ENCODE measurements at places on chromosomes 16 and 17.

DNA sequence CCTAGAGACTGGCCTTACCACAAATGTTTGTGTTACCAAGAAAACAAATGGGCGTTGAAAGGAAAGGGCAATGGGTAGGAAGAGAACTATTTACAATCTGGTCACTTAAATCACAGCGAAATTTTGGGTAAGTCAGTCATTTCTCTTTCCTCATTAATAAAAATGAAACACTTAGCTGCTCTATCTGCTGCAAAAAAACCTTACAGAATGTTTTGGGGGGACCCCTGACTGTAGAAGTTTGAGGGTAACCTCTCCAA, 742 bp upstream of the NUTF2 start:
- DNase-seq, result no peak

- DNase-seq, result no peak
Observed at GRCh38 chr16:54143934-54144571, 142.5 kb downstream of the IRX3 start.

- DNase-seq, result no peak
Observed at GRCh38 chr17:273981-274832, 78.4 kb downstream of the RPH3AL start.

GRCh38 chr16:89890886-89891657, 17.7 kb downstream of the TCF25 start:
- DNase-seq, result peak; percentile 24

DNA sequence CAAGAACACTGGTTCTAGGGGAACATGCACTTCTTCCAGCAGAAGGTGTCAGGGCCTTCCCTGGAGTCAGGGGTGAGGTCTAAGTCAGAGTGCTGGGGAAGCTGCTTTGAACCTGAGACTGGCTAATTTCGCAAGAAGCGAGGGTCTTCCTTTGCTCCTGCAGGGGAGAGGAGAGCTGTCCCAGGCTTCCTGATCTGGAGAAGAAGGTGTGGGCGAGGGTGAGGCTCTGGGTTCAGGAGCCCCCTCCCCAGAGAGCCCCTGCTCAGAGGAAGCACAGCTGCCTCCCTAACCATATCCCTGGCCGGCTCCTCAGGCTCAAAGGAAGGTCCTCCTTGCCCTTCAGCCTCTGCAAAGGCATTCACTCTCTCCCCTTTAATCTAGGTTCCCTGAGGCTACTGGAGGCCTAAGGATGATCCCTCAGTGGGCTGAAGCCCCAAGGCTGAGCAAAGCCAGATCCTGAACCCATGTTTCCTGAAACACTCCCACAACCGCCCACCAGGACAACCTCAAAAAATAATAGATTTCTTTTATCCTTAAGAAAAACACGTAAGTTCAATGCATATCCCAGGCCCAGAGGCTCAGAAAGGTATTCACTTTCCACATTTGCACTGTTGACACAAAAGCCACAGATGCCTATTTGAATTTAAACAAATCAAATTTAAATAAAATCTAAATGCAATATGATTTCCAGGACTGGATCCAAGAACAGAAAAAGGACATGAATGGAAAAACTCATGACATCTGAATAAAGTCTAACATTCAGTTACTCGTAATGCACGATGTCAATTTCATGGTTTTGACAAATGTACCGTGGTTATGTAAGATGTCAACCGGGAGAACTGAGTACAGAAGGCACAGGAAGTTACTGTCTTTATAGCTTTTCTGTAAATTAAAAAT, 71.5 kb upstream of the RCVRN start:
- peak; percentile 54 for DNase-seq

- no peak for DNase-seq
Observed at GRCh38 chr16:23466162-23466885, 13.3 kb upstream of the COG7 start.

- DNase-seq, result no peak
Observed at GRCh38 chr17:31299624-31300023, 2.6 kb upstream of the OMG start.

DNA sequence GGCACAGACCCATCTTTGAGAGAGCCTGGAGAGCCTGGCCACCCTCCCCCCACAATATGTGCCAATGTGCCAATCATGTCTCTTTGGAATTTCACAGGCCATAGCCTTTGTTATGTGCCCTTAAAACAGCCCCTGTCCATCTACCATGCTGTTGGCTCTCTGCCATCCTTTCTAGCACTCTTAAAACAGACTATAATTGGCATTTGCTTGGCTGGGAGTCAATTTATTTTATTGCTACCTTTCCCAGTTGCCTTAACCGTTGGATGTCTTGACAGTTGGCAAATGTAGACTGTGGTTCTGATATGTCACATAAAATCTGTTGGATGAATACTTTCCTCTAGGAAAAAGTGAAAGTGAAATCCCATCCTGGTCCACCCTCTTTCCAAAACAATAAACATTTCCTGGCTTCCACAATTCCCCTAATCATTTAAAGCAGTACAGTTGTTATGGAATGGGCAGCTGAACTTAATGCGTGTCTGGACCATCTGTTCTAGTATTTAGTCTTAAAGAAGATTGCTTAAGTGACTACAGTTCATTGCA, 394.0 kb downstream of the KCNJ2 start:
- peak; percentile 91 for DNase-seq

DNA sequence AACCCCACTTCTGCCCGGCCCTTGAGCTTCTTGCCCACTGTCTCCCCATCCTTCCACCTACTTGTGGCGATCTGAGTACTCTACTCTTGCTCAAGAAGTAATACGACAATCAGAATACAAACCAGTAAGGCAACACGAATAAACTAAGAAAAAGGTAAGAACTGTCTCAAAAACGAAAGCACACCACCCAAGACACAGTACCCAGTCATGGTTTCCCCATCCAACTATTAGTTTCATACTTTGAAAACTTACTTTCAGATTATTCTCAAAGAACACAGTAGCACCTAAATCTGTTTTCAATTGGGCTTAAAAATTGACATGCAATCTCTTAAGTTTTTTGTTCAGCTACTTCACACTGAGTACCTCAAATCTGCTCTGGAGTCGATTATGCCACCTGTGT, 13.9 kb downstream of the GINS2 start:
- DNase-seq, result no peak

DNA sequence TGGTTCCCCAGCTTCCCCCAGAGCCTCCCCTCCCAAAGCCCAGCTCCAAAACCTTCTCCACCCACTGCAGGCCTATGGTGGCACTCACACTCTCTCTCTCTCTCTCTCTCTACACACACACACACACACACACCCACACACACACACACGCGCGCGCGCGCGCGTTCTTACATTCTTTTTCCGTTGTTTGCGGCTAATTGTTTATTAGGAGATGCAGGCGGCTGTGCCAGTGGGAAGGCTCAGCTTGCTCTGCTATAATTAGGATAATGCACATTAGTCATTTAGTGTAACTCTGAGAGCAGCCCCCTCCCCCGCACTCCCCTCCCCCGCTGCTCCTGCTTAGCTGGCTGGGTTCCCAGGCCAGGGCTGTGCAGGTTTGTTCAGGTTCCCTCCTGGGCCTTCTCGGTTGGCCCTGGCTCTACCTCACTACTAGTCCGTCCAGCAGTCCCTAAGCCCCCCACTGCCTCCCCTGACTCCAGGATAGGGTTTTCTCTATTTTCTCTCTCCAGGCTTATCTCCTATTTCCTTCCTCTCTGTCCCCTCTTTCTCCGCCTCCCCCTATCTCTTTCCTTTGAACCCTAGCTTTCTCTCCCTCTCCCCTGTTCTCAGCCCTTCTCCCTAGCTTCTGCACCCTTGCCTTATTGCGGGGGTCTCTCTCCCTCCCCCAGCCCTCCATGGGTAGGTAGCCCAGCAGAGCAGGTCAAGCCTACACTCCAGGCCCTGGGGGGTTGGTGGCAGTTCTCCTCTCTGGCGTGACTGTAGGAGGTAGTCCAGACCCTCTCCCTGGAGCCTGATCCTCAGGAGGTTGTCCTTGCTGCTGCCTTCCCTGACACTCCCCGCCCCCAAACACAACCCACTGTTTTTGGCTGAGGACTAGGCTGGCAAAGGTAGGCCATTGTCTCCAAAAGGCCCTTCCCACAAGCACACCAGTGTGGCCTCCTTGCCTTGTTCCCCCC, 34.0 kb downstream of the TMEM132E start:
- peak; percentile 35 for DNase-seq

DNA sequence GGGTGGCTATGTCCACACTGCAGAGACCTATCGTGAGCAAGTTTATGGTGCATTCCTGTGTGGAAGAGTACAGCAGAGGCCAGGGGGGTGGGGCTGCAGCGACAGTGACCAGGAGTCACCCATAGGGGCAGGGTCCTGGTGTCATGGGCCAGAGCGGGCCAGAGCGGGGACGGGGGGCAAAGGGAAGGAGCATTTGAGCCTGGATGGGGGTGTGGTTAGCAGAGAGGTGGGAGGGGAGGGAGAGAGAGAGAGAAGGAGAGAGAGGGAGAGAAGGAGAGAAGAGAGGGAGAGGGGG, 17.8 kb downstream of the JPH3 start:
- DNase-seq, result no peak

DNA sequence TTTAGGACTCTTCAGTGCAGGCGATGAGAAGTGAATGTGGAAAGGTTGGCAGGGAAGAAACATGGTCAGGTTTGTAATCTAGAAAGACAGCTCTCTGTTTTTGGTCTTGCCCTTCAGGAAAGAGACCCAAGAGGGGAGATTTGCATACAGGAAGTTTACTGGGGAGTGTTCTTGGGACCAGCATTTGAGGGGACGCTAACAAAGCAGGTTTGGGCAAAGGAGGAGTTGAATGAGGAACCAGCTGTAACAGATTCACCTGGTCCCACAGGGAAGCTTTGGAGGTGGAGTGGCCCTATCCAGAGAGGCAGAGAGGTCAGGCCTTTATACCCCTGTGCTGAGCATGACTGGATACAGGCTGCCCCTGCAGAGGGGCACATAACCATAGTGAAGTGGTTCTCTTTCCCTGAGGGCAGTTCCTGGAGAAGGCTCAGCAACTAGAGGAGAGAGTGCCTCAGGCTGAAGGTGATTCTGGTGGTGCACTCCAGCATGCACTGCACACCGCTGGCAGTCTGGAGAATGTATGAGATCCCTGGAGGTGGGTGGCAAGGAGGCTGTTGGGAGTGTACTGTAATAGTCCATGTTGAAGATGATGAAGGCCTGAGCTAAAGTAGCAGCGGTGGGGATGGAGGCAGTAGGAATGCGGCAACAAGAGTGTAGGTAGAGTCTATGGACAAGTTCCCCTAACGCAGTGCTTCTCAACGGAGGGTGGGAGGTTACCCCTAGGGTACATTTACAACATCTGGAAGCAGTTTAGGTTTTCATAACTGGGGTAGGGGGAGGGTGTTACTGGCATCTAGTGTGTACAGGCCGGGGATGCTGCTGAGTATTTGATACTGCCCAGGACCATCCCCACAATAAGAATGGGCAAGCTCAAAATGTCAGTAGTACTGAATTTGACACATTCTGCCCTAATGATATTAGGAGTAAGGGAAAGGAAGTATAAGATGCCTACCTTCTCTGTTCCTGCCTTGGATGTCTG, 37.2 kb downstream of the MAP2K6 start:
- no peak for DNase-seq

GRCh38 chr17:63503341-63503705, 19.8 kb upstream of the KCNH6 start:
- DNase-seq, result no peak

DNA sequence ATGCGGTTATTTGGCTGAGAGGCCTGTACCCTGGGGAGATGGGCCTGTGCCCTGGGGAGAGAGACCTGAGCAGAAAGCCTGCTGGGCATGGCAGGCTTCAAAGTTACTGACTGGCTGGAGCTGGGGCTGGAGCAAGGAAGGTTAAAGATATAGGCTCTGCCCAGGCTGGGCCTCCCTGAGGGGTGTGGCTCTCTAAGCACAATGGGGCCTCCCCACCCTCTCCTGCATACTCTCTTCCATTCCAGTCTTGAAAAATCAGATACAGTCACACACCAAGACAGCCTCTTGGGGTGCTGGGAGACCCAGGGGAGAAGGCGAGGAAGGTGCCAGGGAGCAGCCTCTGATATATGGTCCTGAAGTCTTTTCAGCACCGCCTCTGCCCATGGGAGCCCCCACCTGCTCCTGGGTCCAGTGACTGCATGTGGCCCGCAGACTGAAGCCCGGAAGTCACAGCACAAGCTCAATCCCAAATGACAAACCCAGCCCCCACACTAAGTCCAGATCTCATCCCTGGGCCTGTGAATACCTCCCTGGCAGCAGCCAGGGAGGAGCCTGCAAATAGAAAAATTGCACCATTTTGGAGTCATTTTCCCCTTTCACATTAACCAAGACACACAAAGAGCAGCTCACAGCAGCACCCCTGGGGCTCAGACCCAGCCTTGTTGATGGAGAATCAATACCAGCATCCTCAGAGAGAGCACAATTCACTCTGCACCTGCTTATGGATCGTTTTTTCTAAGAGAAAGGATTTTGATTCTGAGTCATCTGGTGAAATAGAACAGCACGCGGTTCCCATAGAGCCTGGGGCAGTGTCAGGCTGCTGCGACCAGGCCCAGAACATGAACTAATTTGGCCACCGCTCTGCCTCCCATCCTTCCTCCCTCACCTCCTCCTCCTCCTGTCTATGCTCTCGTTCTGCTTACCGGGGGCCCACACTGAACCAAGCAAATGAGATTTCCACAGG, 25.6 kb upstream of the CACNG1 start:
- no peak for DNase-seq

DNA sequence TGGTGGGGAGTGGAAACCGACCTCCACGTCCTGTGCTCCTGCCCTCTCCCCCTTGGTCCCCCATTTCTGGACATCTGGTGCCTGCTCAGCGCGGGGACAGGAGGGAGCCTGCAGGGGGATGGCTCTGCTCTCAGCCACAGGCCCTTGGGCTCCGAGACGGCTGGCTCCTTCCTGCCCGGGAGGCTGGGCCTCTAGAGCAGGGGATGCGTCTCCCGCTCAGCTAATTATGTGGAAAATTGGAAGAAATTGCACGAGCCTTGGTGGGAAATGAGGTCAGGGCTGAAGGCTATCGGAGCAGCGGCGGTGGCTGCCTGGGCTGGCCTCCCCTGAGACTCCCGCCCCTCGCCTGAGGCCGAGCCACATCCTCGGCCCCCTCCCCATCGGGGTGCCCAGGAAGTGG, 154.6 kb upstream of the CIBAR2 start:
- DNase-seq, result no peak

DNA sequence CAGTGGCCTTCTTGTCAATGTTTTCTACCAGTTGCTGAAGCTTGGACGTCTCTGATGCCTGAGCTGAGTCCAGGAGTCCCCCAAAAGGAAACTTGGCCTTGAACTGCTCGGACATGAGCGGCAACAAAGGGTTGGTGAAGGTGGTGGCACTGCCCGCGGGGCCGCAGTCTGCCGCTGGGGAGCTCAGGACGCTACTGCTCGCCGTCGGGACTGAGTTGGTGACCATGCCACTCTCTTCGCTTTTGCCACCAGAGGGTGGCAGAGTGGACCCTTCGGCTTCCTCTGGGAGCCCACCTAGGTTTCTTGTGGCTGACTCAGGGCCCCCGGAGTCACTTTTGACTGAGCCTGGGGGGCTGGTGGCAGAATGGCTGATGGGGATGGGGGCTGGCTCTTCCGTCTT, 11.0 kb downstream of the SALL1 start:
- no peak for DNase-seq

GRCh38 chr16:76531236-76531635, 254.0 kb downstream of the CNTNAP4 start:
- no peak for DNase-seq

- no peak for DNase-seq
Observed at GRCh38 chr17:6147042-6147441, 76.9 kb downstream of the WSCD1 start.

Measured in tongue (tissue), 3 donors.